ENCODE measurements at places on chromosomes 11 and 22. TPM values are rescaled to one million over a fixed set of nuclear protein-coding genes. Genes with fewer than 3 reads are reported as not detected.

OR52N4 gene
- not detected for total RNA-seq

OR6T1 gene
- not detected for total RNA-seq

DBX1 gene
- total RNA-seq: not detected

FGF3 gene
- not detected for total RNA-seq

CECR2 gene
- total RNA-seq: 1.8 TPM

GRCh38 chr11:5689551-5689983, at the start of gene TRIM22:
Gene TRIM22 (plus strand): TSS chr11:5689790. CDS start chr11:5696233, 6,443 bp downstream.
- DNase-seq: peak; percentile 35

DNA sequence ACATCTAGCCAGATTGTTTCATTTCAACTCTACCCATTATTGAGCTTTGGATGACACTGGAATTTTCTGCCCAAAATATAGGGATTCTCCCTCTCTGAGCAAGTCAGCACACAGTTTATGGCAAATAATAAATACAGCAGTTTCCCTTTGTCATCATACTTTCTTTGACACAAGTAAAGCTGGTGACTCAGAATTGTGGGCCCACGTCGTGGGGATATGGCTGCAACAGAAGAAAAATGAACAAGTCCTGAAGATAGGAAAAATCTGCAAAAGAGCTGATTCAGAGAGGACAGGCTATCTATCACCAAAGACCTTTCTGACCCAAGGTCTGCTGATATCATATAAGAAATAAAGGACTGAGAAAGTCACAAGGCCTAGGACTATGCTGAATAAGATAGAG, 236.3 kb upstream of the ZC3H12C start:
- DNase-seq: no peak

GRCh38 chr22:36405671-36406538, 18.1 kb upstream of the MYH9 start:
- no peak for DNase-seq

- no peak for DNase-seq
Measured at GRCh38 chr22:30875481-30876215, 92.9 kb downstream of the MORC2 start.

DNA sequence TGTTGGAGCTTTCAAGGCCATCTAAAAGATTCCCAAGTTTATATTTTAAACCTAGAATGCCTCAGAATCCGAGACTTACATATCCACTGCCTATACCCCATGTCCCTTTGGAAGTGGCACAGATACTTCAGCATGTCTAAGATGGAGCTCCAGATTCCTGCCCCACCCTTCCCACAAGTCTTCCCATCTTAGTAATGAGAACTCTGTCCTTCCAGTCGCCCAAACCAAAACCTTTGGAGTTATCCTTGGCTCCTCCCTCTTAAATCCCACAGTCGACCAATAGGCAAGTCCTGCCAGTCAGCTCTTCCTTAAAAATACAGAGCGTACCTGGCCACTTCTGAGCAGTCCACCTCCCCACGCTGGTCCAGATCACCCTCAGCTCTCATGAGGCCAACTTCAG, 4.3 kb downstream of the POLD4 start:
- DNase-seq: no peak

DNA sequence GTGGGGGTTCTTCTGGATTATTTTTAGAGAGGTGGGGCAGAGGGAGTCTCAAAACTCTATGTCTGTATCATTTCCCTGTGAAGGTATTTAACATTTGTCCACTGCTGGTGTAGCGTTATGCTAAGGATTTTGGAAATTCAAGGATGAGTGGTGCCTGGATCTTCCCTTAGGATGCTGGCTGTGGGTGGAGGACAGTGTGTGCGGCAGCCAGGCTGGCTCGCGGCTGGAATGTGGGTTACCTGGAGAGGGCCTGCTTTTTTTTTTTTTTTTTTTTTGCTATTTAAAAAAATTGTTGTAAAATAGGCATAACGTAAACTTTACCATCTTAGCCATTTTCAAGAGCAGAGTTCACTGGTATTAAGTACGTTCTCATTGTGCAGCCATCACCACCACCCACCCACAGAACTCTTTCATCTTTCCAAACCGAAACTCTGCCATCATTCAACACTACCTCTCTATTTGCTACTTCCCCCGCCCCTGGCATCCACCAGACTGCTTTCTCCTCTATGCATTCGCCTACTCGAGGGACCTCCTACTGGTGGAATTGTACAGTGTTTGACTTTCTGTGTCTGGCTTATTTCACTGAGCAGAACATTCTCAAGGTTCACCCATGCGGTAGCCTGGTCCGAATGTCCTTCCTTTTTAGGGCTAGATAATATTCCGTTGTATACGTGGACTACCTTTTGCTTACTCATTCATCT, 67.1 kb downstream of the PARVB start:
- no peak for DNase-seq

DNA sequence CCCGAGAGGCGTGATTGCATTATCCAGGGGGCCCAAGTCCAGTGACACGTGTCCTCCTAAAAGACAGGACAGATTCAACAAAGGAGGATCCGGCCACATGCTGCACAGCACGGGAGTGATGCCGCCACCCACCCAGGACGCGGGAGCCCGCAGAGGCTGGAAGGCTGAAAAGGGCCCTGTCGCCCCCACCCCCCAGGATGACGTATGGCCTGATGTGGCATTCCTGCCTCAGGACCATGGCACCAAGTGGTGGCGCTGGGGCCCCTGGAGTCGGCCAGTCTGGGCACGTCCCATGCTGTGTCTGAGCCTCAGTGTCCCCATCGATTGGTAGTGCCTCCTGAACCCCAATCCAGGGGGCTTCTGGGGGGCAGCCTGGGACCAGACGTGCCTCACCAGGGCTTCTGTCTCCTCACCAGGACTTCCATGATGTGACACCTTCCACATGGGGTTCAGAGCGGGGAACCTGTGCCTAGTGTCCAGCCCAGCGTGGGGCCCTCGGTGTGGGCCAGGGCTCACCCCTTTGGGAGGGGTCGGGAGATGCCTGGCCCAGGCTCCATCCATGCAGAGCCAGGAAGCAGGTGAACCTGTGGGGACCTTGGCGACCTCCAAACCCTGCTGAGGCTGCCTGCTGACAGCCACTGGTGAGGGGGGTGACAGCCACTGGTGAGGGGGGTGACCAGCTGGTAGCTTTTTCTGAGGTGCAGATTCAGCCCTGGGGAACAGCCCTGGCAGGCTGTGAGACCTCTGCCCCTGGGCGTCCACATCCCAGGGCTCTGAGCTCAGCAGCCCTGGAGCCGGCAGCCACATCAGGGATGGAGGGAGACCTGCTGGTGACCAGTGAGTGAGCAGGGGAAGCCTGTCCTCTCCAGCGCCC, 75.3 kb downstream of the KCNQ1 start:
- DNase-seq: peak; percentile 82

- no peak for DNase-seq
Measured at GRCh38 chr11:11793073-11793472, 48.7 kb upstream of the USP47 start.

DNA sequence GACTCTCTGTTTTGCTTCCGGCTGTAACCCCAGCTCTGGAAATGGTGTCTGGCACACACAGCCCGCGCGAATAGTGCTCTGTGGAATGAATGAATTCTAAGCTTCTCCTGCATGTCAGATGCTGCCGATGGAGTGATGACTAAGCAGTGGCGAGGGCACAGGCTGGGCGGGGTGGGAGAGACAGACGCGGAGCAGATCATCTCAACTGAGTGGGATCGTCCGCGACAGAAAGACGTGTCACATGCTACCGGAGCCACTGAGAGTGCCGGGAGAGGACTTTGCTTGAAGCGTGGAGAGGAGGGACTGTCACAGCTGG, 334.5 kb downstream of the CTTN start:
- DNase-seq: no peak

- DNase-seq: no peak
Measured at GRCh38 chr11:64879244-64879900, 951 bp upstream of the EHD1 start.

DNA sequence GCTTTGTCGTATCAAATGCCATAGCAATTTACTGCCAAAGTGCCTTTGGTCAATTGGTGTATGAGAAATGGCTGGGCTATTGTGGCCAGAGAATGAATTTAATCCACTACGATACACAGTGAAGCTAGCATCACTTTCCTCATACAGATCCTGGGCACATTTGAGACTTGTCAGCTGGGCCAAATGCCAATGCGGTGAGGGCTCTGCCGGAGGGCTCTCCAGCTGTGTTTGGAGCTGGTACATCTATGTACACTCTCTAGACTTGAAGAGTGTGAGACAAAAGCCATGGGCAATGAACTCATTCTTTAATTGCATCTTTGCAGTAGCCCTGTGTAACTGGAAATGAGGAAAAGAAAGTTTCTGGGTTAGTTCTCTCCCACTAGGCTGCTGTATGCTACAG, 1052.9 kb downstream of the NTM start:
- DNase-seq: no peak

DNA sequence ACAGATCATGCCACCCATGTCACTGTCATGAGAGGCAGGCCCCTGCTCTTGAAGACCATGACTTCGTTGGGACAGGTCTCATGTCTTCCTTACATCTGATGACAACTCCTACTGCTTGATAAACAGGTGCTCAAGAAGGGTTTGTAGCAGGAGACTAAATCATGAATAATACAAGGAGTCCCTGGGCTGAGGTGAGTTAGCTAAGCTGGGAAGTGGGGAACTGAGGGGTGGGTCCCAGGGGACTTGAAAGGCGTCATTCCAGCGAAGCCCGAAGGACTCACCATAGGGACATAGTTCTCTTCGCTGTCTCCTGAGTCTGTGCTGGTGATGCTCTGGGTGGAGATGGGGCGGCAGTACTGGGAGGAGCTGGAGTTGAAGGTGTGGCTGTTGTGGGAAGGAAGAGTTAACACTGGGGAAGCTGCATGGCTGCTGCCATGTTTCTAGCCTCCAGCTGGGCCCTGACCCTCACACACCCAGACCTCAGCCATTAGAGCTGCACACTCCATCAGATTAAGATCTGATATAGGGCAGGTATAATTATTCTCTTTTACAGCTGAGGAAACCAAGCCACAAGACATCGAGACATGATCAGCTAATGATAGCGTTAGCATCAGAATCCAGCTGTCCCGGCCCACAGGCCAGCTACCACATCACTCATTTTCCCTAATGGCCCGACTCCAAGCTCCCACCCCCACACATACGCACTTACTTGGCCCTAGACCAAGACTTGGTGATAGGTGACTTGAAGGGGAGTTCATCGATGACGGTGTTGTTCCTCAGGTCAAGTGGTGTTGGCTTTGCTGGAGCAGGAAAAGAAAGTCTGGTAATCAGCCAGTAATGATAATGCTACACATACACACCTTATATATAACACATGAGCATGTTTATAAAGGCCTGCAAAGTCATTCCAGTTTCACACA, 32.9 kb downstream of the USP35 start:
- no peak for DNase-seq

All from lower leg skin (tissue), 4 donors.